Stromal cell of bone marrow (primary cell): ENCODE measurements at places on chromosomes 2 and 18.

GRCh38 chr2:169362894-169363559, 693 bp upstream of the LRP2 start:
- DNase-seq: no peak

DNA sequence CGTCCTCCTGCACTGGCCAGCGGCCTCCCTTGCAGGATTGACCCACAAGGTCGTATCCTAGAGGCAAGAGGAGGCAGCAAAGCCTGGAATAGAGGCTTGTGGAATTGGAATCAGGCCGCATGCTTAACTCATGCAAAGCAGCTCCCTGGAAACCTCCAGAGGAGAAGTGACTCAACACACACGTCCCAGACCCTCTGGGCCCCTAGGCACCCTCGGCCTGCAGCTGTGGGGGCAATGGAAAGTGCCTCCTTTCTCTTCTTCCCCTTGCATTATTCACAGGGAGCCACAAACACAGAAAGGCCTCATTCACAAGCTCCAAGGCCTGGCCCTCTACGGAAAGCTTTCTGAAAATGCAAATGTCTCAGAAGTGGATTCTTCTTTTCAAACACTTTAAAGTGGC, 19.6 kb downstream of the SPATA3 start:
- DNase-seq: no peak

GRCh38 chr2:25700221-25700660, 26.9 kb upstream of the DTNB start:
- DNase-seq: peak; percentile 38

DNA sequence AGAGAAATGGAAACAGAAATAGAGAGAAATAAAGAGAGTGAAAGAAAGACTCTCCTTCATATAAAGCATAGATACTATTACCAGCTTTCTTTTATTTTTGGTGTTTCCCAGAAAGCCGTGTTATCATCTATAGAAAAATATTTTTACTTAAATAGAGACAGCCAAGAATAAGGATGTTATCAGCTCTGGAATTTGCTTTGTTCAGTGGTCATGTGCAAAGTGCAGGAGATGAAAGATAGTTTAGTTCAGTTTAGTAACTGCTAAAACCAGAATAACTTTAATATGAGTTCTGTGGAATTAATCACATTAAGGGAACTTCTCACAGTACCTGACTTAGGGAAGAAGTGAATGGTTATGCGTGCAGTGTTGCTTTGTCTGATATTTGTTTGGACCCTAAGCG, 140.4 kb downstream of the CALCRL start:
- no peak for DNase-seq

DNA sequence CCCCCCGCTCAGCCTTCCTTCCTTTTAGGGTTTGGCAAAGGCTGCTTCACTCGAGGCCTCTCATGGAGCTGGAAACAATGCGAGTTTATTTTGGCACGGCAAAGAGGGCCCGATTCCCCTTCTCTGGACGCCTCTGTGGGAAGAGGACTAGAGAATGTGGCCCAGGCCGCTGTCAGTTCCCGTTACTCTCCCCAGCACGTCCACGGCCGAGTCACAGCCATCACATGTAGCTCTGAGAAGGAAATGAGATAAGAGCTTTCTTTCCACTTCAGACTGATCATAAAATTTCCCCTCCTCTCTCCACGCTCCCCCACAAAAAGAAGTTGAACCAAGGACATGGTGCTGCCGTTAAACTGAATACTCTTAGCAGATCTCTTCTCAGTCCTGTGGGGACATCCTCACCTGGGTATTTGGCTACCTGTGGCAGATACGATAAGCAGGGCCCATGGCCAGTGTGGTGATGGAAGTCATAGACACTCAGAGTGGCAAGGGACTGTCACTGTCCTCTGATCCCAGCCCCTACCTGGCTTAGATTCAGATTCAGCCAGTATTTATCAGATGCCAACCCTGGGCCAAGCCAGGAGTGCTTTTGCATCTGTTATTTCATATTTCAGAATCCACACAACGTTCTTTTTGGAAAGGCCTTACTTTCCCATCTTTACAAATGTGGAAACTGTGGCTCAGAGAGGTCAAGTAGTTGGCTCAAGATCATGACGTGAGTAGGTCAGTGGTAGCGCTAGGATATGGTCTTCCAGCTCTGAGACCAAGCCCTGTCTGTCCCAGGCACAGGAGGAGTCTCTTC, 101.2 kb downstream of the MCFD2 start:
- peak; percentile 98 for DNase-seq

GRCh38 chr18:48050176-48050575, 119.7 kb upstream of the SMAD2 start:
- no peak for DNase-seq

DNA sequence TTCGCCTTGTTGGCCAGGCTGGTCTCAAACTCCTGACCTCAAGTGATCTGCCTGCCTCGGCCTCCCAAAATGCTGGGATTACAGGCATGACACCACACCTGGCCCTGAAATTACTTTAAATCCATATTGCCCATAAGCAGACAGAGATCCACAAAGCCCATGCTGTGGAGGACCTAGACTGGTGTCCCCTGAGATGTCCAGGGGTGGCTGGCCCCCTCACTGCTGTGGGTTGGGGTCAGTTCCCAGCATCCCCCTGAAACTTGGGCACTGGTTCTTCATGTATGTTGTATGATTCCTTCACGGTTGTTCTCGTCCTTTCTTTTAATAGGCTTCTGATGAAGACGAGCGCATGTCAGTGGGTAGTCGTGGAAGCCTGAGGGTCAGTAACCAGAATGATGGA, 78.1 kb upstream of the RBM44 start:
- no peak for DNase-seq

DNA sequence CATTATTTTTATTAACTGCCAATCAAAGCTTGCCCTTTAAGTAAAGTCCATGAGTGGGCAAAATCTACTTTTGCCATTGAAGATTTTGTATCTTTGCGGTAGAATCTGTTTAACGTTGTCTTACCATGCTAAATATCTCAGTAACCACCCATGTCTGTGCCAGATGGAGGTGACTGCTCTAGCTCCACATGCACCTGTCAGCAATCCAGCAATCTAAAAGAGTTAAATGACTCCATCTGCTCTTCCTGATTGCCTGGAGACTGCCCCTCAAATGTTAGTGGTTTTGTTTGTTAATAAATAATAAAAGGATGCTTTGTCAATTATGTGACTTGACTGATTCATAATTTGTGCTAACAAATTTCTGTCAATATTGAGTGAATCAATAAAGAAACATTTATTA, 141.7 kb downstream of the RBM43 start:
- DNase-seq: no peak

DNA sequence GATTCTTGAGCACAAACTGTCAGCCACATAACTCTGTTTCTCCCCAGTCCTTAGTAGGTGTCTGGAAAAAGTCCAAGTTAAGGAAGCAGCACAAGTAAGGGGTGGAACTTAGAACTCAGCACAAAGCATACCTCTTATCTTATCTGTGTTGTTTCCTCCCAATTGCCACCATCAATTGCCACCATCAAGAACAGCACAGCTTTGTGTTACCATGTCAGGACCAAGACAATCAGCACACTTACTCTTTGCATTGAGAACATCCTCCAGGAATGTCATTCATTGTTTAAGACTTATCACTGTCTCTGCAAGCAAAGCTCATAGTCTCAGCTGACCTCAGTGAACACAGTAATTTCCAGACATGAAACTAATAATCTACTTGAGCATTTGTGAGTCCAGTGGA, 212.7 kb upstream of the FSHR start:
- no peak for DNase-seq

- no peak for DNase-seq
These were observed 891.6 kb upstream of the ZEB2 start for GRCh38 chr2:145411493-145411892.

DNA sequence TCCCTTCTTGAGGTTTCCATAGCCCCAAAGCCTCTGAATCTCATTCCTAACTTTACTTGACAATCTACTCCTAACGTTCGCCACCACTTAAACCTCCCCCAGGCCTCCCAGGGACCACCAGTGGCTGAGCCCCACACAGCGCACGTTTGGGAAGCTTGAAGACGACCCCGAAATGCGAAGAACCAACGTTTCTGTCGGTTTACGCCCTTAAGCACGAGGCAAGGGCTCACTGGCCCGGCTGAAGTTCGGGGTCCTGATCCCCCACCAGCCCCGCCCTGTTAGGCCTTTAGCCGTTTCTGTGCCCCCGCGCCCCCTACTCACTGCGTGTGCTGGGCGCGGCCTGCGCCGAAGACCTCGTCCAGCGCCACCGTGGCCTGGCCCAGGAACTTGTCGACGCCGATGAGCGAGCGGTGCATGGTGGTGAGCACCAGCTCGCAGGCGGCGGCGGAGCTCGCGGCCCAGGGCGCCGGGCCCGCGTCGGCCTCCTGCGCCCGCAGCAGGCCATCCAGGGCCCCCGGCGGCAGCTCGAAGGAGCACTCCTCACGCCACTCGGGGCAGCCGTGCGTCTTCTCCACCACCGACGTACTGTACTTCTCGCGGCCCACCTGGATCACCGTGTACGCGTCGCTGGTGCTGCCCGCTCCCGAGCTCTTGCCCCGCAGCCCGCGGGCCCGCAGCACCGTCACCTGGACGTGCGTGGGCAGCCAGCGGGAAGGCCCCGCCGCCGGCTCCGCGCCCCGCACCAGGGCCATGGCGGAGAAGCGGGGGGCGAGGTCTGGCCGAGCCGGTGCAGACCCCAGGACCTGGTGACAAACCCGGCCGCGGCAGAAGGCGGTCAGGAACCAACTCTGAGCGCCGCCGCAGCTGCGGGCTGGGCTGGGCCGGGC, 479 bp downstream of the RAB11FIP5 start:
- DNase-seq: no peak

DNA sequence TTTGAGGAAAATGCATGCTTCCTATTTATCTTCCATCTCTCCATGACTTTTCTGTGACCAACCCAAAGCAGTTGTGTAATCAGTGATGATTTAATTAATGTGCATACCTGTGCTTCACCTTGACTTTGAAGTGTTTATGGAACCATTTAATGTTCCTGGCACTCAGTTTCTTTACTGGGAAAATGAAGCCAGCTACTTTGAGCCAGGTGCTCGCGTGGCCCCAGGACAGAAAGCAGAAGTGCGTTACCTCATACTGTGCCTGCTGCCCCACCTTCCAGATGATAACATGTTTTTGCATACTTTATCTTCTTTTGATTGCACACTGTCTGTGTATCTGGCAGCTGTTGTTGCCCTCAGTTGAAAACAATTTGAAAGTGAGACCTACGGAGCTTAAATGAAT, 61.3 kb downstream of the PMAIP1 start:
- DNase-seq: no peak

GRCh38 chr2:150060341-150060740, 427.1 kb downstream of the RND3 start:
- DNase-seq: no peak

- DNase-seq: no peak
These were observed 30.2 kb downstream of the CERKL start for GRCh38 chr2:181626671-181627070.

- no peak for DNase-seq
These were observed 668.9 kb upstream of the CHAC2 start for GRCh38 chr2:53098696-53099078.

GRCh38 chr18:30163573-30163972, 879.0 kb downstream of the DSC3 start:
- no peak for DNase-seq

DNA sequence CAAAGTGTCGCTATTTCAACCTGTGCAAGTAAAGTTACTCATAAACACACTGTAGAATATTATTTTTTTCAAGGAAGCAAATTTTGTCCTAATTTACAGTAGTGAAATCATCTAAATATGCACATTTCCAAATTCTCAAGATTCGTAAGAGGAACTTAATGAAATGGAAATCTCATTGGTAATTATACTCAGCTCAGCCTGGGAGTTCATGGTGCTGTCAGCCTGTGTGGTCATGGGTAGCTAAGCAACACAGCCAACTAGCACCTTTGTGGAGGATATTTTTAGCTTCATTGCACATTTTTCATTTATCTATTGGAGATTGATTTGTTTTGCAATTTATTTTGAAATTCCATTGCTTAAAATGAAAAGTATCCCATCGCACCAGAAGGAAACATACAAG, 975.7 kb upstream of the ZEB2 start:
- DNase-seq: no peak

DNA sequence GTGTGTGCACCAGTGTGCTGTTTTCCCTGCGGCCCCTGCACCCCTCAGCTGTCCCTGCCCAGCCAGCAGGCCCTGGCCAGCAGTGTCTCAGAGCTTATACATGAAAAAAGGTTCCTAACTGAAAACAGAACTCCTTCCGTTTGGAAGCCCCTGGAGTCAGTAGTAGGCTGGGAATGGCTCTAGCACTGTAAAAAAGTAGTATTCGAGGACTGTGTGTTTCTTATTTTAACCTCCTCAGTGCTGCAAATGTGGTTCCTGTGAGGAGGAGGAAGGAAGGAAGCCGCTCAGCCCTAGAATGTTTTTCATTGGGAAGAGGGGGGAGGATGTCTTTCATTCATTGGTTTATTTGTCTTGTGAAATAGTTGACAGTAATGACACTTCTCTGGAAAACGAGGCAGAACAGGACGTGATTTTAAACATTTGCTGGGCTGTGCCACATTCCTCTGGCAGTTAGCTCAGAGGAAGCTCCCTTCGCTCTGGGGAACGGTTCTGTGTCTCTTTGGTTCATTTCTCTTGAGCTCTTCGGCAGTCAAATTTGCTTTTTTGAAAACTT, 103.5 kb downstream of the SPTBN1 start:
- DNase-seq: no peak

- no peak for DNase-seq
These were observed 177.9 kb upstream of the LRP1B start for GRCh38 chr2:142308744-142309143.

- DNase-seq: no peak
These were observed 200.3 kb downstream of the NYAP2 start for GRCh38 chr2:225599856-225600255.

- DNase-seq: peak; percentile 77
These were observed 672.9 kb upstream of the ACVR2A start for GRCh38 chr2:147171941-147172340.

GRCh38 chr2:46047290-46047689, 249.9 kb upstream of the EPAS1 start:
- no peak for DNase-seq

- DNase-seq: no peak
These were observed 808.8 kb upstream of the POU3F3 start for GRCh38 chr2:104045071-104045470.

DNA sequence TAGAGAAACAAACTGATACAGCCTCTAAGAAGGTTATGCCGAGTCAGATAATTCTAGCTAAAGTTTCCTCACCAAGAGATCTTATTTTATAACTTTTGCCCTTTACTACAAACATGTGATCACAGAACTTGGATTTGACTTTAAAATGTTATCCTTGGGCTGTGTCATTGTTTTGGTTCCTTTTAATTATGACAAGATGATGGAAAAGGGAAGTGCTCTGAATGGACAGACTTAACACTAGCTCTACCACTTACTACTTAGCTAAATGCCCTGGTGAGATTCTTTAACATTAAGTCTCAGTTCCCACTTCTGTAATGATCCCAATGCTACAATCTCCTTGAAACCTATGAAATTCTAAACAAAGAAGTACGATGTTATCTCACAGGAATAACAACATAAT, 69.9 kb downstream of the RTTN start:
- DNase-seq: no peak

DNA sequence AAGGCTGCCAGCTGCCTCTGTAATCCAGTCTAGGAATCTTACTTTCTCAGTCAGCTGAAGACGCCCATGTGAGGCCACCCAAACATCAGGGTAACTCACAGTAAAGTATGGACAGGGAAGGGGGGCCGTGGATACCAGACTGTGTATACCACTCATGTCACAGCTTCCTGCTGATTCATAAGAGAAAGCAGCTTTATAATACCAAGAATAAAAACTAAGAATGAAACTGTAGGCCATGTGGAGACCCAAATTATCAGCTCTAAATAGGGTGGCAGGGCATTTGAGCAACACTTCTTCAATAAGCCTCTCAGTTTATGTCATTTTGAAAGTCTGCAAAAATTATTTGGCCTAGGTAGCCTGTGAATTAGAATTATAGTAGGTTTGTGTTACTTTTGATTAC, 115.0 kb upstream of the CDCA7 start:
- DNase-seq: no peak
